ENCODE measurements at places on chromosomes 12 and 14.

DNA sequence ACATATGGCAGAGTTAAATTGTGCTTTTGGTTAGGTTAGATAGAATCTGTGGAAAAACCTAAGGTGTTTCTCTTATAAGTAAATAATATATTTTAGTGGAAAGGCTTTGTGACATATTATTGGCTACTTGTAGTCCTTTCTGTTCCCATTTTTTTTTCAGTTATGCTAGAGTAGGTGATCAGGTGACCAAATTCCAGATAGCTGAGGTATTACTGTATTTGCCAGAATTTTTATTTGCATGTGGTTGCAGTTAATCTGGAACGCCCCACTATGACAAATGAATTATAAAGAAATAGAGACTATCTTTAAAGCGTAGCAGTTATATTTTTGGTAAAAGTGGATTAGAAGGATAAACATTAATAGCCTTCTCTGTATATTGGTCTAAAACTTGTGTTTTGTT lies 52.0 kb downstream of the ARHGAP5 start:
- DNase-seq = no peak

DNA sequence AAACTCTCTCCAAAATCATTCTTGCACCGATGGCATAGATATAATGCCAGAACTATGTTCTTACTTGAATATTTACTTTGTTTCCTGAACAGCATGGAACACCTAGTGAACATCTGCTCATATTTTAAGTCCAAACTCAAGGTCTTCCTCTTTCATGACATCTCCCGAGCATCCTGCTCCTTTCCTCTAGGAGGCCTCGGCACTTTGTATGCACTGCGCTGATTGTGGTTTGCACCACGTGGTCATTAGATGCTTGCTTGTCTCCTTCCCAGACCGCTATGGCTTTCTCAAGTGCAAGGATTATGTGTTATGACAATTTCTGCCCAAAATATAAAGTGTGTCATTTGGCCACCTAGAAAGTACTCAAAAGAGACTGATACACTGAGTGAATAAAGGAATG lies 912.0 kb downstream of the GALC start:
- DNase-seq = no peak

DNA sequence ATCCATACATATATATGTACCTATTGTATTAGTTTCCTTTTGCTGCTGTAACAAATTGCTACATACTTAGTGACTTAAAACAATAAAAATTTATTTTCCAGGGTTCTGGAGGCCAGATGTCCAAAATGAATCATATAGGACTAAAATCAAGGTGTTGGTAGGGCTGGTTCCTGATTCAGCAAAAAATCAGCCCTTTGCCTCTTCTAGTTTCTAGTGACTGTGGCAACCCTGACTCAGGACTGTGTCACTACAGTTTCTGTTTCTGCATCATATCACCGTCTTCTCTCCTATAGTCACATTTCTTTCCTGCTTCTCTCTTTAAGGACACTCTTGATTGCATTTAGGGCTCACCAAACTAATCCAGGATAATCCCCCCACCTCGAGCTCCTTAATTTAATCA lies 386.3 kb upstream of the TBX3 start:
- DNase-seq = no peak

- peak; percentile 43 for DNase-seq
Observed at GRCh38 chr12:14948672-14949071, 10.3 kb upstream of the ERP27 start.

GRCh38 chr12:57993834-57994233 lies 52.5 kb downstream of the ATP23 start:
- DNase-seq = no peak

- no peak for DNase-seq
Observed at GRCh38 chr14:28102814-28103213, 663.8 kb upstream of the FOXG1 start.

- DNase-seq = no peak
Observed at GRCh38 chr12:85059594-85059993, 23.4 kb downstream of the LRRIQ1 start.

DNA sequence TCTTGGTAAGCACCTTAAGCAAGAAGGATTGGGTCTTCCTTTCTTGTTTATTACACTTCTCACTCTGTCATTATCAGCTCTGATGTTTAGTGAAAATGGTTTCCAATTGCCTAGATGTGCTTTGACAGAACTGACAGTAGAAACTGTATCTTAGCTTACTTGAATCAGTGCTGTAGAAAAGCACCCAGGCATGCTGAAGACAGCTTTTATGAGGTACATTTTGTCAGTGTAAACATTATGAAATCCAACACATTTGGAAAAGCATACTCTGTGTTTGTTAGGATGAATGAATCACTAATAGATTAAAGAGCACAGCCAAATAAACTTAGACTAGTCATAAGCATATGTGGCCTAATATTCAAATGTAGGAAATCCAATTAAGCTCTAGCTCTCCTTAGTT lies 290.2 kb upstream of the NPAS3 start:
- DNase-seq = no peak

- no peak for DNase-seq
Observed at GRCh38 chr12:99053616-99054362, 408.7 kb downstream of the APAF1 start.

DNA sequence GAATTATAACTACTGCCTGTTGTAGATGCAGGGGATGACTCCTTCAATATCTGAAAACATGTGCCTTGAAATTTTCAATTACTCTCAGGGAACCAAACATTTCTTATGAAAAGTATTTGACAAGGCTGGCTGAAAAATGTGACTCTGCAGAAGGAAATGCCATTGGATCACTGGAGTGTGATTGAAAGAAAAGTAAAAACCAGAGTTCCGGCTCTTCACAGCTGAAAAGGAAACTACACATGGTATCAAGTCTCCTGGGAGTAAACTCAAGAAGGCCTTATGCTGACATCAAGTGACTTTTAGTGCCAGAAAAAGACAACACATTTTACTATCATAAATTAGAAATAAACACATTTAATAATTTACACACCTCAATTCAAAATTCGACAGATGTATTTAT lies 693.0 kb downstream of the LRFN5 start:
- no peak for DNase-seq

DNA sequence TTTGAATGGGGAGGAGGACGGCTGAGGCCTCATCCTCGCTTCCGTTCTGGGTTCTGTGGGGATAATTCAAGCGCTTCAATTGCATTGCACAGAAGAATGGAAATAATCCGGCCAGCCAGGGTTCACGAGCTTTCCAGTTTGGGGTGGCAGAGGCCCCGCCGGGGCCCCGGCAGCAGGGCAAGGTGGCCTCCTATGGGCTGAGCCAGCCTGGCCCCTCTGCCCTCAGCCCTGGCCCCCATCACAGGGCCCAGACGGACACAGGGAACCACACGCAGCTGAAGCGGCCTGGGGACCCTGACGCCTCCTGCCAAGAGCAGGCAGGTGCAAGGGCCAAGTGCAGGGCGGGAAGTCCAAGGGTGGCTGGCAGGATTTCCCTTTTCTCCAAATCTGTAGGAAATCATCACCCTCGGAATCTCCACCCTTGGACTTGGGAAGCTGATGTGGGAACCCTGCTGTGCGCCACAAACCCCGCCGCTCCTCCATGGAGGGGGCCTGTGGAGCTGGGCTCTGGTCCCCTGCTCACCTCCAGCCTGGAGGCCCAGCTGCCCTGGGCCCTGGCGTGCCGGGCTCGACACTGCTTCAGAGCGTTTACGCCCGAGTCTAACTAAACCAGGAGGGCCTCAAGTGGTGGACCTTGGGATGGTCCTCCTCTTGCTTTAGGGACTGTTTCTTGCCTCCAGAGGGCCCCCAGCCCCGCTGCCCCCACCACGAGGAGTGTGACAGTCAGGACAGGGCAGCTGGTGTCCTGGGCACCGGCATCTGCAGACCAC lies 78.4 kb downstream of the MOK start:
- DNase-seq = no peak

- DNase-seq = no peak
Observed at GRCh38 chr12:45912774-45913173, 77.6 kb downstream of the SCAF11 start.

DNA sequence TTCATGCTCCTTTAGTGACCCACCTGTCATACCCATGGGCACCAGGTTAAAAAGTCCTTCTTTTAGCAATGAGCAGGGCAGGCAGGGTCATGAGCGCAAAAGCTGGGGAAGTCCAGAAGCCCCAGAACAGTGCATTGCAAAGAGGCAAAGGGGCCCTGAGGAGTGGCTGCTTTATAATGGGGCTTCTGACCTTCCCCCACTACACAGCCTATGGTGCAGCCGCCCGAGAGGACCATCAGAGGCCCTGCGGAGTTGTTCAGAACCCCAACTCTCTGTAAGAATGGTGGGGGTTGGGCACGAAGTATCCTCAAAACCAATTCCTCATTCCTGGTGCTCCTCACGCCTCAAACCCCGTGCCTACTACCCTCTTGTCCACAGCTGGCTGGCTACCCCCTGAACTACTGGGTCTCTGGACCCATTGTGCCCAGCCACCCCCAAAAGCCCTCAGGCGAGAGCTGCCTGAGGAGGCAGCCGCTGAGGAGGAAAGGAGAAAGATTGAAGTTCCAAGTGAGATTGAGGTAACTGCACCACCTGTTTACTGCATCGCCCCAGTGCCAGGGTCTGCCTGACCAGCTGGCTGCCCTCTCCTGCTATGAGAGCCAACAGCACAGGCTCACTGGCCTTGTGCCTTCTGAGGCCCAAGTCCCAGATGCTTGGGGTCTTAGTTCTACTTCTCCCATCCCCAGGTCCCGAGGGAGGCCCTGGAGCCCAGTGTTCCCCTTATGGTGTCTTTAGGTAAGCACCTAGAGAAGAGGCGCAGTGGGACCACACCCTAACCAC lies 6.7 kb downstream of the REC8 start:
- DNase-seq = no peak

DNA sequence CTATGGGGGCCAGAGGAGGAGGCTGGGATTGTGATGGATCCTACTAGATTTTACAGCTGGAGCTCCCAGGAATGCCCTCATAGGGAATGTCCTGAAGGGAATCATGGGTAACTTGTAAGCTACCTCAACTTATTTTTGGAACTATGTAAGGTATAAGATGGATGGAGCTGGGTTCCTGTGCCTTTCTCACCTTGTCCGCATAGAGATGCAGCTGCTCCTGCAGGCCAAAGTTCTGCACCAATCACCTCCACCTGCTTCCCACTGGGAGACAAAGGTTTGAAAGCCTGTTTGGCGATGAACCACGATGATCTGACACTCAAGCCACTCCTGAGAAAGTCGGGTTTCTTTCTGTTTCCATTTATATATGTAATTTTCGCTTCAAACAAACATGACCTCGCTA lies 648 bp upstream of the AKAP5 start:
- no peak for DNase-seq

GRCh38 chr14:76754586-76754985 lies 6.7 kb upstream of the VASH1 start:
- DNase-seq = no peak

DNA sequence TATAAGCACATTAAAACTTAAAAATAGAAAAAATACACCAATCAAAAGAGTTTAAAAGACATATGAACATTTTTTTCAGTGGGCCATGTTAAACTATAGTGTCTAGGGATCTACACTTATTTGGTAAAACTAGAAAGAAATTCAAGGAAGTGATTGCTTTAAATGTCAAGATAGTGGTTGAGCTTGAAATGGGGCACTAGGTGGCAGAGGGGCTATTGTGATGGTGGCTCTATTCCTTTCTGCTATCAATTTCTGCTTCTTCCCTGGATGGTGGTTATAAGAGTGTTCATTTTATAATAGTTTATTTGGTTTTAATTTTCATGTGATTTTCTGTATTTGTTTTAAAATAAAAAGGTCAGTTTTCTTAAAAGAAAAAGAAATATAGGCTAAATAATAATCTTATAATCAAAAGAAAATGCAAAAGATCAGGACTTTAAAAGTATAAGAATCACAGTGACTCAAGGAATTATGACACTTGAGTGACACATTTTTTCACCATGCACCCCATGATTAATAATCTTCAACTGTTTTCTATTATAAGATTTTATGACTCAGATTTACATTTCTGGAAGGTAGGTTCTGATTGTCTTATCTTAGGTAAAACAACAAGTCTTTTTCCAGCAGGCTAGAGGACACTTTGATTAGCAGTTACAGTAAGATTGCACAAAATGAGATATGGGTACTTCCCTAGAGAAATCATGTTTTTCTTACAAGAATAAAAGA lies 137.5 kb downstream of the FSCB start:
- DNase-seq = no peak

GRCh38 chr12:67671419-67671818 lies 22.9 kb downstream of the DYRK2 start:
- no peak for DNase-seq

GRCh38 chr14:51609955-51610283 lies 41.8 kb upstream of the FRMD6 start:
- DNase-seq = no peak

GRCh38 chr12:105567061-105567460 lies 236.6 kb downstream of the C12orf75 start:
- no peak for DNase-seq

- no peak for DNase-seq
Observed at GRCh38 chr14:88955455-88955854, 131.0 kb downstream of the TTC8 start.

DNA sequence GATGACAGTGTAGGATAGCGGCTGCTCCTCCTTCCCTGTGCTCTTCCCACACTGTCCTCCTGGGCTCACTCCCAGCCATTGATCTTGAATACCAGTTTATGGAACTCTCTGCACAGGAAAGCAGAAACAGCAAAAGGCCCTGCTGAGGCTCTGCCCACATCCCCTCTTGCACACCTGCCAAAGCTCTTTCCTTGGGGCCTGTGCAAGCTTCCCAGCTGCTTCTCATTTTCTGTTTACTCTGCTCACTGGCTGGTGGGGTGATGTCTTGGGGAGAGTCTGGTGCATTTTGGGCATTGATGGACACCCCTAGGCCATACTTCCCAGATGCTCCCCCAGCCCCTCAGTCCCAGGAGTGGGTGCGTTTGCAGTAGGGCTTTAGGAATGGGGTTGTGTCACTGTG lies 361.8 kb downstream of the TMEM121 start:
- no peak for DNase-seq

GRCh38 chr12:65022960-65023359 lies 98.1 kb downstream of the WIF1 start:
- no peak for DNase-seq

DNA sequence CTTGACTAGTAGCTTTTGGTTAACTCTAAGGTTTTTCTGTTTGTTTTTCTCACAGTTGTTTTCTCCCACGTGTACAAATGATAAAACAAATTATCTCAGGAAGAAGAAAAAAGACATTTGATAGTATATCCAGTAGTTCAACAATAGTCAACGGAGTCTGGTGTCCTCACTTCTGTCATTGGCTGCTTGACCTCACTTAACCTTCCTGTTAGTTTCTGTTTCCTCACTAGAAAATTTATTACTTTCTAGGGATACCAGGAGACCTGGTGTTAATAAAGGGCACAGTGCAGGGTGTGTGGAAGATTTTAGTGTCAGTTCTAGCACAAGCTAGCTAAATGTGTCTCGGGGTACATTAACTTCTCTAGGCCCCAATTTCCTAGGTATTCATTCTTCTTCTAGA lies 116.0 kb downstream of the PRKCH start:
- no peak for DNase-seq

Data from GM12891 (cell line).